ENCODE measurements at places on chromosomes 4 and X.

DNA sequence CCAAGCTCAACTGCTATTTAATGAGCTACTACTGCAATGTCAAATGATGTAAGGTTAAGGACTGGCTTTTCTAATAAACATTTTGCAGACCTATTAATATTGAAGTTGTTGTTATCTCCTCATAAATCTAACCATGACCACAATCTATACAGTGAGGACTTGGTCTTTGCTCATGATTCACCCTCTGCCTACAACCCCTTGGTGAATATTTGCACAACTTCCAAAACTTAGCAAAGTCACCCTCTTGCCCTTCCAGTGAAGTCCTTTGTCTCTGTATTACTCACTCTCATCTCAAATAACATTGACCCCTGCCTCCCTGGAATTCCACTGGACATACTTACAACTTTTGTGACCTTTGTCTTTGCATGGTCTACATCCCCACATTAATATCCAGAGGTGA is 204.5 kb downstream of the KCNIP4 start:
- no peak for DNase-seq

DNA sequence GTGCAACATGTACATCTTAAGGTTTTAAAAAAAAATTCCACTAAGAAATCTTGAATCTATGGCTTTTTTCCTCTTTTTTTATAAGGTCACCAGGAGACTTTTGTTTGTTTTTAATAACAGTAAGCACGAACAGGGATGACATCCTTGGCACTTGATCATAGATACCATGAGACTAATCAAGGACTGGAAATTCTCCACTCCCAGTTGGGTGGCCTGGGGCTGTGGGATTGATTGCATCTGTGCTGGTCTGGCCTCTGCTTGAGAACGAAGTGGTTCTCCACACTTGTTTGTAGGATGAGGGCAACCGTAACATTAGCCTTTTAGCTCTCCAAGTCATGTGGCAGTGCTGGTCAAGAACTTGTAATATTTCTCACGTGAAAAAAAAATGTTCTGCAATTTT is 35.4 kb downstream of the SNX25 start:
- DNase-seq = no peak

GRCh38 chr4:134727696-134728095 is 526.1 kb upstream of the PABPC4L start:
- no peak for DNase-seq

DNA sequence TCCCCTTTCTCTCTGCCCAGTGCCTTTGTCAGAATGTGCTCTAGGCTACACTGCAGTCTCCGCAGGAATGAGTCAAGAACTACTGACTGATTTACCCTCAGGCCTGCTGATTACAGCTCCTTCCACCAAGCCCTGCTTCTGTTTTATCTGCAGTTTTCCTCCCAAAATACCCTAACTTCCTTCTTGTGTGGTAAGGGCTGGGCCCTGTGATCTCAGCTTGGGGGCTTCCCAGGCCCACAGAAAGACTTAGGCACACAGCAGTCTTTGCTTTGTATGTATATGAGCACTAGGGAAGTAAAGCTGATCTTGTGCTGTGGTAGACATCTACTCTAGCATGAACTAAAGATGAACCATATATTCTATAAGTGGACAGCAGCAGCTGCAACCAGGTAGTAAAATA is 18.8 kb downstream of the PAK3 start:
- DNase-seq = no peak

- DNase-seq = no peak
Measured at GRCh38 chr4:98448908-98449307, 187.7 kb downstream of the RAP1GDS1 start.

DNA sequence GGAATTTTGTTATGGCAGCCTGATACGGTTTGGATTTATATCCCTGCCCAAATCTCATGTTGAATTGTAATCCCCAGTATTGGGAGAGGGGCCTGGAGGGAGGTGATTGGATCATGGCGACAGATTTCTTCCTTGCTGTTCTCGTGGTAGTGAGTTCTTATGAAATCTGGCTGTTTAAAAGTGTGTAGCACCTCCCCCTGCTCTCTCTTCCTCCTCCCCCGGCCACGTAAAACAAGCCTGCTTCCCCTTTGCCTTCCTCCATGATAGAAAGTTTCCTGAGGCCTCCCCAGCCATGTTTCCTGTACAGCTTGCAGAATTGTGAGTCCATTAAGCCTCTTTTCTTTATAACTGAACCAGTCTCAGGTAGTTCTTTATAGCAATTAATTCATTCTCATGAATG is 37.9 kb downstream of the SUPT20HL2 start:
- DNase-seq = no peak

DNA sequence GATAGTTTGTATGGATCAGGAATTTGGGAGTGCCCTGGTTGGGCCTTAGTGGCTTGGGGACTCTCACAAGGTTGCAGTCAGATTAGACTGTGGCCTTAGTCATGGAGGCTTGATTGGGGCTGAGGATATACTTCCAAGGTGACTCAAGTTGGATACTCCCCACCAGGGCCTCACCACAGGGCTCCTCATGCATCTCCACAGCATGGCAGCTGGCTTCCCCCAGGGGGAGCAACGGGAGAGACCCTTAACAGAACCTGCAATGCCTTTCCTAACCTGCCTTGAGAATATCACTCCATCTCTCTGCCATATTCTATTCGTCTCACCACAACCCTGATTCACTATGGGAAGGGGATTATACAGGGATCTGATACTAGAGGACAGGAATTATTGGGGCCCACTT is 161.9 kb downstream of the RELL1 start:
- no peak for DNase-seq

GRCh38 chr4:114178392-114178791 is 198.9 kb upstream of the ARSJ start:
- DNase-seq = no peak

DNA sequence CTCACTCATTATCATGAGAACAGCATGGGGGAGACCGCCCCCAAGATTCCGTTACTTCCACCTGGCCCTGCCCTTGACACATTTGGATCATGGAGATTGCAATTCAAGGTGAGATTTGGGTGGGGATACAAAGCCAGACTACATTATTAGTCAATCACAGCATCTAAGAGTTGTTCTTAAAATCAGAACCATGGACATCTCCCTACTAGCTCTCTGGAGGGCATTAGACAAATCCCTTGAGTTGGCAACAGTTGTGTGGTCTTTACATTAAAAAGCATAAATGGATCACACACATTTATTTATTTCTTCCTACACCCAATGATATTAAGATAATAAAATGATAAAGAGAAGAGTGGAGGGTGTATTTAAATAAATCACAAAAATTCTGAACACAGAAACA is 262.8 kb upstream of the VCX start:
- DNase-seq = no peak

DNA sequence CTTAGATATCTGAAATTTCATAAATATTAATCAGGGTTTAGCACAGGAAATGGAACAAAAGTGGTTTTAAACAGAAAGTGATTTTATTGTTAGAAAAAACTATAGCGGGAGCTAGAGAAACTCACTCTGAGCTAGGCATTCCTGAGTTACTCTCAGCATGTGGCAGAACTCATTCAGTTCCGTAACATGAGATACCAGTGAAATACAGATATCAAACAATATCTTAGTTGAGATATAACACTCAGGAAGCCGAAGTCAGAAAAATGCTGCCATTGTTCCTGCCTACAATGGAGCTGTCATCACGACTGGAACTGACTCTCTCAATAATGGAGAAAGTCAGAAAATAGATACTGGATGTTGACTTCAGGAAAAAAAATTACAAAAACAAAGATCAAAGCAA is 1428.7 kb downstream of the PCDH18 start:
- no peak for DNase-seq

GRCh38 chr4:83356899-83357661 is 22.4 kb upstream of the HPSE start:
- no peak for DNase-seq

DNA sequence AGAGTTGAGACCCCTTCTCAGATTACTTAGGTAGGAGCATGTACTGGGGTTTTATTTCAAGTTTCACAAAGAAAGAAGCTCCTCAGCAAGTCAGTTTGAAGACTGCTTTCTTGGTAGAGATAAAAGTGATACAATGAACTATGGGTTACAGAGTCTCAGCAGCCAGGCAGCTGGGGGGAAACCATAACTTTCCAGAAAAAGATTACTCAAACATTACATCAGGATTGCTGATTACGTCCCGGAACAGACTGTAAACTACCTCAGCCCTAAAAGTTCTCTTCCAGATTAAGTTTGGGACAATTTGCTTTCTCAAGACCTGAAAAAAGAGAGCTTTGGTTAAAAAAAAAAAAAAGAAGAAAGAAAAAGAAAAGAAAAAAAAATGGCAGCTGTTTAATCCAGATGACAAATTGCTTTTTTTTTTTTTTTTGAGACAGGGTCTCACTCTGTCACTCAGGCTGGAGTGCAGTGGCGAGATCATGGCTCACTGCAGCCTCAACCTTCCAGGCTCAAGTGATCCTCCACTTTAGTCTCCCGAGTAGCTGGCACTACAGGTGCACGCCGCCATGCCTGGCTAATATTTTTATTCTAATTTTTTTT is 16.6 kb downstream of the SAT1 start:
- DNase-seq = no peak

GRCh38 chr4:161359491-161359890 is 804.3 kb downstream of the FSTL5 start:
- DNase-seq = no peak

DNA sequence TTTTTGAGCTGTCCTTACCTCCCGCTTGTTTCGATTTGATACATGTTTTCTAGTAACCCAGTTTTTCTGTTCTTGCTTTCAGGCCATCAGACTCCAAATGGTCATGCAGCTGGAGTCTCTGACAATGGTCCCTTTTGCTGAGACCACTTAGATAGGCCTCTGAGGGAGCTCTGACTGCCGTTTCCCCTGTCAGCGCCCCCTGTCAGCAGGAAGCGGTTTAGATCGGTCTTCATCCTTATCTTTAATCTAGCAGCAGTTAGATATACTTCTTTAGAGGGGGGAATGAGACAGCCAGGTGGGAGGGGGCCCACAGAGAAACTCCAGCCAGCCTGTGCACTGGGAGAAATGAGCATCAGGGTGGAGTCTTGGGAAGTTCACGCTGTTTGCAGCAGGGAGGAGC is 457.9 kb downstream of the GPAT3 start:
- DNase-seq = no peak

- no peak for DNase-seq
Measured at GRCh38 chr4:185468999-185469398, 2.5 kb downstream of the CCDC110 start.

- DNase-seq = no peak
Measured at GRCh38 chrX:51893931-51894696, 691 bp downstream of the MAGED1 start.

- DNase-seq = no peak
Measured at GRCh38 chrX:40385682-40386081, 195.1 kb upstream of the ATP6AP2 start.

- DNase-seq = no peak
Measured at GRCh38 chrX:53990171-53990570, 54.1 kb downstream of the PHF8 start.

GRCh38 chr4:115456231-115456630 is 342.8 kb upstream of the NDST4 start:
- DNase-seq = no peak

DNA sequence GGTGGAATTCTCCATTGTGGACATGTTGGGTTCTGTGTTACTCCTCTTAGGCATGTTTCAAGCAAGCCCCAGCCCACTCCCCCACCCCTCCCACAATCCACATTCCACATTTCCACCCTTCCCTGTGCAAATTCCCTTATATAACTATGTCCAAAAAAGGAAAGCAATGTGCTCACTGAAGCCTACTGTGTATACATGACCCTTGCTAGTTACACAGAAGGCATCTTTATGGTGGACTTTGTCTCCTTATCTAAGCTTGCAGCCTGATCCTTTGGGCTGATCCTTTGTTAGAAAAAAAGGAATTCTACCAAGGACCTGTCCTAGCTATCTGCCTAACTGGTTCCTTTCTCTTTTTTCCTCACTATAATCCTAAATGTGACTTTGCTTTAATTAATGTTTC is 796.8 kb downstream of the NLGN4X start:
- no peak for DNase-seq

DNA sequence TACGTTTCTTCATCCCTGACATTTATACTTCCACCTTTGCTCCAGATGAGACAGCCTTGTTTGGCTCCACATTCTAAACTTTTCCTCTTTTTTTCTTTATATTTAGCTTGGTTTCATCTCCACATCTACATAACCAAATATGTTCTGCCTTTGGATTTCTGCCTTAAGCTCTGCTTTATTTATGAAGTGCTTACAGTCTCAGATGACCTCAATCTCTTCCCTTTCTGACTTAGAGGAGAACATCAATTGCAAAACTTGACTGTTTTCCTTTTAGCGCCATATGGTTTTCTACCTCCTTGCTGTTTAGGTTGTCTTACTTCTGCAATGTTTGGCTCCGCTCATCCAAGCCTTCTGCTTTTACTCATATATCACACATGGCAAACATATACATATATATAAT is 7.5 kb downstream of the ASB5 start:
- no peak for DNase-seq

DNA sequence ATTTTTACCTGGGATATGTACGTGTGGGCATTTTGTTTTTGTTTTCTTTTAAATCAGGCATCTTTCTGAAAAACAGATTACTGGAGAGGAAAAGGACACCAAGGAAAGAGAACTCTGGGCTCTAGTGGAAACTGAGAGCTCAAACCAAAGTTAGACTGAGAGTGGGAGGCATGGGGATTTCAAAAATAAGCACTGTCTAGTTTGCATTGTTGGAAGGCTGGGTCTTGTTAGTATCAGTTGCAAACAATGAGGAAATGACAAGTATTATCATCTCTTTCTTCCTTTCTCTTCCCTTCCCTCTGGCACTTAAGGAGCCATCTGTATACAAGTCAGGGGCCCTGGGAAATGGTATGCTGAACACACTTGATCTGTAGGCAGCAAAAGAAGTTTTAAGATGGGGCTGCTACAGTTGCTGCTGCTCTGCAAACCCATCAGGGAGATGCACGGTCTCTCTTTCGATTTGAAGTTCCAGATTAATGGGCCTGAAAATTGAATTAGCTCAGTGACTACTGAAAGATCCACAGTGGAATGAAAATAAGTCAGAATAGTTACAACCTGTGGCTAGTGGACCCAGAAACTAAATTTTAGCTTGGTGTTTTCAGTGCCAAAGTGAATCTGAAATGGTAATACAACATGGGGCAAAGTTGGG is 48.0 kb upstream of the GRXCR1 start:
- no peak for DNase-seq

DNA sequence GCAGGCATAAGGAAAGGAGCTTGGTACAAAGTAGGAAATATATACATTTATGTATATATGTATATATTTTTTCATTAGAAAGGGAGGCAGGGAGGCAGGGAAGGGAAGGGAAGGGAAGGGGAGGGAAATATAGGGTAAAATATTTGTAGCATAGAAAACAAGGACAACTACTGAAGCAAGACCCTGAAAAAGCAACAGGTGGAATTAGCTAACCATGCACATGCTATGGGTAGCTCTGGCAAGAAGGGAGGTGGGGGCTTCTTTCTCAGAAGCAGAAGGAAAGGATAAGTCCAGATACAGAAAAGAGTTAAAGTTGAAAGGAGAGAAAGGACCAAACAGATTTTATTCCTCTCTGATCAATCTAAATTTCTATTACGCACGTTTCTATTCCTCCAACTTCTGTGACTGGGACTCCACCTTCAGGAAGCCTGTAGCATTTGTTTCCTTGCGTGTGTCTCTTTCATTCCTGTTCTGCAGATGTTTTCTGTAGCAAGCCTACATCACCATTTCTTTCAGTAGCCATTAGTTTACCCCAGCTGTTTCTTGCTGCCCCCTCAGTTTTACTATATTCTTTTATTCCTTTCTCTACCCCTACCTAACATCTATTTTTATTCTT is 82.9 kb downstream of the OR13H1 start:
- no peak for DNase-seq

- no peak for DNase-seq
Measured at GRCh38 chr4:61723492-61723891, 523.4 kb downstream of the ADGRL3 start.

GRCh38 chr4:183971929-183972490 is 66.9 kb downstream of the STOX2 start:
- DNase-seq = no peak
